ENCODE measurements at places on chromosomes 6 and 20.

- peak; percentile 79 for DNase-seq
These were observed at the start of gene TPD52L1 for GRCh38 chr6:125153391-125154117. Gene TPD52L1, plus strand, starts transcription at chr6:125153773. Its CDS starts 179 bp downstream, at chr6:125153952.

DNA sequence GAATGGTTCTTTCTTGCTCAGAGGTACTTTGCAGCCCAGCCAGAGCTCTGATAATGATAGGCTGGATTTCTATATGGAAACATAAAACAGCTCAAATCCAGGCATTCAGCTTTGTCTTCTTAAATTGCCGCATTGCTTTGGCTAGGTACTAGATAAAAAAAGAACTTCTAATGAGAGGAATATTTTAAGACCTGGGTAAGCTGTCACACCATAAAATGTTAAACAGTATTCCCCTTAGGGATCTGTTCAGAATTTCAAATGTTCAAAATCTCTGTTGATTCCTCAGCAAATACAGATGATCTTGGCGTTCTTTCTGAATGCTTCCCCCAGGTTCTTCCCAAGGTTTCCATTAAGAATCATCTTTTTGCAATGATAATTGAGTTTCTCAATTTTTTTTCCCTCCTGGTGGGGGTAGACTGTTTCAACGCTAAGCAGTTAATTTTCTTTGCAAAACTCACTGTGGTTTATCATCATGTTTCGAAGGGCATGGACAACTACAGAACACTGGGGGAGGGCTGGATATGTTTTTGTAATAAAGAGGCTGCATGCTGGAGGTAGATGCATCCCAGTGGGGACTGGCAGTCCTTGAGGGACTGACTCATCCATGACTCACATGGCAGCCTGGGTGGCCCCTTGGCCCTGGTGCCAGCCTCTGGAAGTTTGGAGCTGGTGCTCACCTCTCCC lies 31.0 kb downstream of the TIAM2 start:
- peak; percentile 21 for DNase-seq

GRCh38 chr6:27178860-27179259 lies 68.6 kb upstream of the PRSS16 start:
- DNase-seq = peak; percentile 52

DNA sequence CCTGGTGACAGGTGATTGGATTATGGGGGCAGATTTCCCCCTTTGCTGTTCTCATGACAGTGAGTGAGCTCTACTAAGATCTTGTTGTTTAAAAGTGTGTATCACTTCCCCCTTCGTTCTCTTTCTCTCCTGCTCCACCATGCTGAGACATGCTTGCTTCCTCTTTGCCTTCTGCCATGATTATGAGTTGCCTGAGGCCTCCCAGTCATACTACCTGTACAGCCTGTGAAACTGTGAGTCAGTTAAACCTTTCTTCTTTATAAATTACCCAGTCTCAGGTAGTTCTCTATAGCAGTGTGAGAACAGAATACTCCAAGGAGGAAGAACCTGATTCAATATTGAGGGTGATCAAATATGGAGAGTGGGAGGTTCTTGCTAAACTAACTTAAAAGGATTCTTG lies 724.9 kb downstream of the DOK5 start:
- no peak for DNase-seq

DNA sequence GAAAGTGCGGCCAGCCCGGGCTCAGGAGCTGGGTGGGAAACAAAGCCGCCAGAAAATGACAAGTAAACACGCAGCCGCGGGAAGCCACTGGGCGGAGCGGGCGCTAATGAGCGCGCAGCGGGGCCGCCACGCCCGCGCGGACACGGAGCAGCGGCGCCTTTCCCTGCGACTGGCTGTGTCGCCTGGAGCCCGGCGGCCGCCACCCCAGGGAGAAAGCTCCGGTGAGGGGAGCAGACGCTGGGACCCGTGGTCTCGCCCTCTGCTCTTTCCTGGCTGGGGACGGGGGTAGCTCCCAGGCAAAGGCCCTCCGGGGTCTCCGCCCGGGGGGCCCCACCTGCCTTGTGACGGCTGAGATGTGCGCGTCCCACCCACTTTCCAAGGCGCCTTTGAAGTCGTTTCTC lies 54.9 kb downstream of the PRR18 start:
- no peak for DNase-seq

DNA sequence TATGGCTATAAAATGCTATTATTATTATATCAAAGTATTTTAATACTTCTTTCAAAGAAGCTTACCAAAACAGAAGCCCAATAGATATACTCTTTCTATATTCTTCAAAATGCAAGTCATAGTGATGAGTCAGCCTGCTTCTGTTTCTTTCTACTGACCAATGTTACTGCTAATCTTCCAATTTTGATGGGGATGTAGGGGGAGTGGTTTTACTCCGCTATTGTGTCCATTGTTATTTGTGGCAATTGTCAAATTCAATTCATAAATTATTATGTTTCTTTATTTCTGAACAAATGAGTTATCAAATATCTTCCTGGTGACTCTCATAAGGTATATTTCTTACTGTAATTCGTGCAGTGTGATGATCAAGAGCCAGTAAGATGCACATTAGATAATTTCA lies 221.5 kb upstream of the DEFB112 start:
- DNase-seq = no peak

GRCh38 chr6:52572536-52572935 lies 4.3 kb downstream of the TRAM2 start:
- no peak for DNase-seq

DNA sequence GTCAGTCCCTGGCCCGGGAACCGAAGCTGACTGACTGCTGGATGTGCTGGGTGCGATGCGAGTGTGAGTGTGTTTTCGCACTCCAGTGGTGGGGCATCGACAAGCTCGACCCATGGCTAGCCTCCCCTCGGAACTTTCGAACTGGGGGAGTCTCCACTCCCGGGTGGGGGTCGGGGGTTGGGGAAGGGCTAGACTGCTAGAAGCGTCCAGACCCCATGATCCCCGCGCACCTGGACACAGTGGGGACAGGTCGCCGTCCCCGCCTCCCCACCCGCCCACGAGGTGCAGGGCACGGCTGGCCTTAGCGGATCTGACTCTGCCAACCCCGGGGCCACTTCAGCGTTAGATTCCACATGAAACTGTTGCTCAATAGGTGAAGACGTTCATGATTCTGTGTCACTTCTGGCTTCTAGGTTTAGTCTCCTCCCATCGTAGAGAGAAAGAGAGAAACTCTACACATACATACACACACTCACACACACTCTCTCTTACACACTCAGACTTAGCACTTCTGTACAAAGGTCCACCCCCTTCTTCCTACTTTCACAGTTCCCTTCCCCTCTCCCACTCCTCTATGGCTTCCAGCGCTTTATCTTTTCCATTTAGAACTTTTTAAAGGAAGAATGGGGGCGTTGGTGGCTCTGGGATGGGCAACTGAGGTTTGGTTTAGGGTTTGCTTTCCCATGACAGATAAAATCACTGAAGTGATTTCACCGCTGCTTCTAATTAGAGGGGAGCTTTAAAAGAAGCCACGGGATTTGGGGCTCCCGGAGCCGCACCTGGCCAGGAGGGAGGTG lies 5.1 kb upstream of the TFAP2A start:
- DNase-seq = no peak

GRCh38 chr6:2514965-2515543 lies 235.7 kb downstream of the MYLK4 start:
- peak; percentile 24 for DNase-seq

DNA sequence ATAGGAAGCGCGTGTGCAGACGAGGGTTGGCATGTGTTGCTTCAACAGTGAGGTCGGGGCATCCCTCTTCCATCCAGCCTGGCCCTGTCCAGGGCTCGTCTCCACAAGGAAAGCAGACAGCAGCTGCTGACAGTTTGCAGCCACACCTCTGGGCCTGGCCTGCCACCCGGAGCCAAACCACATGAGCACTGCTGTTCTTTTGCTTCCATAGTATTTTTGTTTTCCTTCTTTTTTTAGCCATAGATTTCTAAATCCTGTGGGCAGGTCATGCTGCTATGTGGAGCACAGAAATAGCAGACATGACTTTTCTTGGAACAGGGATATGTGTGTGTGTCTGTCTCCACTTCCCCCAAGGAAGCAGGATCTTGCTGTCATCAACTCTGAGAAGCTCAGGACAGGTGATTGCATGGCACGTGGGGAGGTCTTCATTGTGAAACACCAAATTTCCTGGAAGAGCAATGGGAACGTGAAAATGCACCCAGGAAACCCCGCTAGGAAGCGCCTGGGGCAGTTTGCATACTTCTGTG lies 167.4 kb downstream of the DTNBP1 start:
- DNase-seq = peak; percentile 56

GRCh38 chr6:42530296-42530695 lies 33.5 kb upstream of the UBR2 start:
- no peak for DNase-seq

- no peak for DNase-seq
These were observed 91.8 kb upstream of the CNKSR3 start for GRCh38 chr6:154602296-154602695.

DNA sequence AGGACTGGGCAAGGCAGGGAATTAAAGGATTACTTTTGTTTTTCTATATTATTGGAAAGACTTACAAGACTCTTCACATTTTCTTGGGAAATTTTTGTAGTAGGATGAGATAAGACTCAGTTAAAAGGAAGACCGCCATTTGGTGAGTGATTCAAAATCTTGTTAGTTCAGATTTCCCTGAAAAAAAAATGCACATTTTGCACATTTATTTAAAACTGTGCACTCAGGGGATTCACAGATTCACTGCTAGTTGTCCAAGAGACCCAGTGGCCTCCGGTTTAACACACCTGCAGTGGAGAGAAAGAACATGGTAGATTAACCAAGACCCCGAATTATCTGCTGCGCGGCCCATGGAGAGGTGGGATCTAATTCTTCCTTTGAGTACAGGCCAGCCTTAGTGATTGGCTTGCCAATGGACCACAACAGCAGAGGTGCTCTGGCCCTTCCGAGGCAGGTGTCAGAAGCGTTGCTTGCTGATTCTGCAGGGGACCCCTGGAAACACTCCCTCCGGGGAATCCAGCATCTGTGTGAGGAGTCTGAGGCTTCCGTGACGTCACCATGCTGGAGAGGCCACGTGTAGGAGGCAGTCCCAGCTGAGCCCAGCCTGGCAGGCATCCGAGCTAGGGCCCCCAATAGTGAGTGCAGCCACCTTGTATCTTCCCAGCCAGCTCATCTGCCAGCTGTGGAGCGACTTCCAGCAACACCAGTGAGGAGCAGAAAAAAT lies 68.9 kb downstream of the ZNF217 start:
- DNase-seq = no peak

- no peak for DNase-seq
These were observed 33.6 kb upstream of the RIPOR2 start for GRCh38 chr6:24969343-24969860.

DNA sequence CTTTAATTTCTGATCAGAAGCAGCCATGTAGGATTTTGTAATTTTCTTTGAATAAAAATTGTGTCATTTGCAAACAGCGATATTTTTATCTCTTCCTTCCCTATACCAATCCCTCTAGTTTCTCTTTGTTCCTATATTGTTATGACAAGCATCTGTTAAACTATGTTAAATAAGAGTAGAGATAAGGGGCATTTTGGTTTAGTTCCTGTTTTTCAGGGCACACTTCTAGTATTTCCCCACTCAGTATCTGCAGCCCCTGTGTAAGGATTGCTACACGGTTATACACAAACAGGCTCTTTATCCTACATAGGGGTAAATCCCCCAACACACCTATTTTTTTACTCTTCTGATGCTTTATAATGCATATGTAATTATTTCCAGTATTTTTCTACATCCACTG lies 42.1 kb downstream of the TRERF1 start:
- no peak for DNase-seq

DNA sequence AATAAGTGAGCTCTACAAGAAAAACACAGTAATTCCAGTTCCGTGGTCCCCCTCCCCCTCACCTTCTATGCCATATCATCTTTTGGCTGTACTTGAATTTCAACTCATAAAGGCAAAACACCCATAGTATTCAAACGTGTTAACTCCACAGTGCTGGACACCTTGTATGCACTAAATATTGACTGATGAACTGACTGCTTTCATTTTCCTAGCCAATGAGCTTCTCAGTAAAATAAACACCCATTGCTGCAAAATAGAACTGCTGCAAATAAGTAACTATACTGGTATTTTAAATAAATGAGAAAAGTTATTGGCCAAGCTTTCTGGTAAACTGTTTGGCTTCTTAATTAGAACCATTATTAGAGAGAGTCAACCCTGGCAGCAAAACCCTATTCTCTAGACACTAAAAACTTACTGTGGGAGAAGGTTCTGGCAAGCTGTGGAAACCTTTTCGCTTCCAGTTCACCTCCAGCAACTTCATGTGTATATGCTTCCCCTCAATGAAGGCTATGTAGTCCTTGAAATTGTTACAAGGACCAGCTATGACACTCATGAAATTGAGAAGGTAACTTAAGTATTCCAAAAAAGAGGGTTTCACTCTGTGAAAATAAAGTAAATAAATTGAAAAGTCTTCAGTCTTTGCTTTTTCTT lies 86.0 kb downstream of the MBOAT1 start:
- DNase-seq = no peak

DNA sequence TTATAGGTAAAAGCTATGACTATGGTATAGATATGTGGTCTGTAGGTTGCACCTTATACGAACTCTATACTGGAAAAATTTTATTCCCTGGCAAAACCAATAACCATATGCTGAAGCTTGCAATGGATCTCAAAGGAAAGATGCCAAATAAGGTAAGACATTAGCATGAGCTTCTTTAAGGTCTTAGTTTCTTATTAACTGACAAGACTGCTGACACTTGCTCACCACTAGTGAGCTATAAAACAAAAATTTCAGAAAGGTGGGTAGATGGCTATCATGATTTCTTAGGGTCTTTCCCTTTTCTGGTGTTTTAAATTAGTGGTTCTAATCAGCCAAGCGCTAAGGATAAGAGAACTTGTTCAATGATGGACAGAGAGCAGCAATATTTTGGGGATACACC lies 21.9 kb downstream of the FAM217A start:
- DNase-seq = no peak

DNA sequence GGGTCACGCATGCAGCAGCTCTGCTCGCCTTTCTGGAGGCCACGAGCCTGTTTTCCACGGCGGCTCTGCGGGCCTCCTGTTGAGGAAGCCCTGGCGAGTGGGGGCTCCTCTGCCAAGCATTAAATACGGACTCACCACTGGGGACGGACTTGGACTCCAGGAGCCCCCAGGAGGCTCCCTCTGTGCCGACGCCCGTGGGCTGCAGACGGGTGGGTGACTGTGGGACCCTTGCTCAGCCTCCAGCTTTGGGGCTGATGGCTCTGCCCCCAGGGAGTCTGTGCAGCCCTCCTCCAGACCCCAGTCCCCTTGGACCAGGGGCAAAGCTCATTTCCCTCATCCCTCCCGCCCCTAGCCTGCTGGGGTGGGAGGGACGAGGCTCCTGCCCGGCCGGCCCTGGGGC lies 236.2 kb downstream of the TAF4 start:
- no peak for DNase-seq

- DNase-seq = peak; percentile 37
These were observed 78.7 kb upstream of the BTN3A2 start for GRCh38 chr6:26286168-26286877.

- no peak for DNase-seq
These were observed 7.0 kb upstream of the REV3L start for GRCh38 chr6:111490067-111490466.

GRCh38 chr6:85452441-85452881 lies 2.6 kb downstream of the NT5E start:
- no peak for DNase-seq

All from right cardiac atrium (tissue), 5 donors.